ENCODE measurements at places on chromosomes 12 and 14.

- DNase-seq, result no peak
Measured at GRCh38 chr12:70383484-70383883, 17.4 kb downstream of the KCNMB4 start.

GRCh38 chr12:58656254-58657009, 263.9 kb downstream of the LRIG3 start:
- no peak for DNase-seq

GRCh38 chr12:104478396-104479122, 21.8 kb downstream of the CHST11 start:
- no peak for DNase-seq

GRCh38 chr14:74647061-74647677, 35.1 kb upstream of the LTBP2 start:
- no peak for DNase-seq

GRCh38 chr14:36818246-36818645, 156.6 kb downstream of the PAX9 start:
- no peak for DNase-seq

GRCh38 chr12:12819752-12820311, 6.7 kb downstream of the DDX47 start:
- DNase-seq, result no peak

DNA sequence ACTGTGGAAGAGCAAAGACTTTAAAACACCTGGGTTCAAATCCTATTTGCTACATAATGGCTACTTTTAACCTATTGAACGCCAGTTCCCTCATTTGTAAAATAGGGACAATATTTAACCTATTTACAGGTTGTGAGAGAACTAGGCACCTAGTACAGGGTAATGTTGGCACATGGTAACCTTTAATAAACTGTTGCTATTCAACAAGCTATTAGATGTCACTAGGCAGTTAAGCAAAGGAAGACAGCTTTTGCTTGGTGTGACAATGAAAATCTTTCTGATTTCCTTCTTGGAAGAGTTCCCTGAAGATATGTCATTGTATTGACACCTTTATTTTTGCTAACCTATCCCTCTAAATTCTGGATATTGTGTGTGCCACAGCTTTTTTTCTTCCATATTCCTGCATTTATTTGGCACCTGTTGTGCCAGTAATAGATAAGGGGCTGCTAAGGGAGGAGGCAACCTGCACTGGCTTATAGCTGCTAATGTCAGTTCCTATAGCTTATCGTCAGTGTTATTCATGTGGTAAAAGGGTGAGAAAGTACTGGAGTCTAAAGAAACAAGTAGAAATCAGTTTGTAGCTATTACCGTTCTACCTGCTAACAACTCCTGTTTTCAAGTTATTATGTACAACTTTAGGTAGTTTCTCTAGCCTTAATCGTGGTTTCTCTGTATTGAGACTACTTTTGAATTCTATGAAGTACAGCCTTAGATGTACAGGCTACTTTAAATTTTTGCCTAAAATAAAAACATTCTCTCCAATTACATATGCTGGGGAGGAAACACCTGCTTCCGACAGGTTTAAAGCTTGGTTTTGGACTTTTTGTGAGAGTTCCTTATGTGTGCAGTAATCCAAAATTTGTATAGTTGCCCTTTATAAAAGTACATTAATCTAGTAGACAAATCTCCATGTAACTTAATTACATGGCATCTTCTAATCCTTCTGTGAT, 24.3 kb downstream of the HIF1A start:
- DNase-seq, result no peak
